Activated CD8-positive, alpha-beta memory T cell treated with anti-CD3 and anti-CD28 coated beads for 24 hours (primary cell): ENCODE measurements at places on chromosomes 6 and 20.

DNA sequence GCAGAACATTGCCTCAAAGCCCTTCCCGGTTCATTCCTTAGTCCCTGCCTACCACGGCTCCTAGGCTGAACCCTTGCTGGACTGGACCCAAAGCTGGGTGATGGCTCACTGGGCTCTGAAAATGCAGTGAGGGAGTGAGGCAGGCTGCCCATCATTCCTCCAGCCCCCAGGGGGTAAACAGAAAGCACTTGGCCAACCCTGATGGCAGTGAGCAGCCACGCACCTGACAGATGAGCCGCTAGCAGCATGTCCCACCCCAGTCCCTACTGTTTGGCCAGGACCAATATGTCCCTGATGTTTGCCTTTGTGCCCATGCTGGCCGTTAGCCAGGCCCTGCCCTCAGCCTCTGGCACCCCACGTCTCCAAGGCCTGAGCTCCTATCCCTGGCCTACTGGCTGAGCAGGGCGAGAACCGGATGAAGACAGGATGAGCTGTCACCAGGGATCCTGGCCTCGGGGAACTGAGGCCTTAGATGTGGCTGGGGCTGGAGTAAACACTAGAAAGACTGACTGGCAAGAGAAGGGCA lies 19.4 kb upstream of the BAK1 start:
- no peak for DNase-seq

- DNase-seq, result peak; percentile 19
These were observed 230.4 kb upstream of the CST7 start for GRCh38 chr20:24718696-24719095.

DNA sequence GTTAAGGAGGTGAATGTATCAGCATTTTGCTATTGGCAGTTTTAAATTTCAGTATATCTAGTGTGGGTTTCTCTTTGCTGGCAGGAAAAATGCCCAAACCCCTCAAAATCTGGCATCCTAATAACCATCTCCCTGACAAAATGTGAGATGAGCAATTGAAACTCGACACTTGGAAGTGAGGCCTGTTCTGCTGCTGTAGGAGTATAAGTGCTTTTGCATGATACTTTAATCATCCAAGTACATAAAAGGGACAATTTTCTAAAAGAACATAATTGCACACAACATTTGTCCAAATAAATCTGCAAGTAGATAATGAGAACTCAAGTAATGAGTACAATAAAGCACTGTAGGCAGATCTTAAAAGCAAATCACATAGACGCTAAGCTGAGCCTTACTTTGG lies 36.5 kb downstream of the LAMP5 start:
- DNase-seq, result no peak

DNA sequence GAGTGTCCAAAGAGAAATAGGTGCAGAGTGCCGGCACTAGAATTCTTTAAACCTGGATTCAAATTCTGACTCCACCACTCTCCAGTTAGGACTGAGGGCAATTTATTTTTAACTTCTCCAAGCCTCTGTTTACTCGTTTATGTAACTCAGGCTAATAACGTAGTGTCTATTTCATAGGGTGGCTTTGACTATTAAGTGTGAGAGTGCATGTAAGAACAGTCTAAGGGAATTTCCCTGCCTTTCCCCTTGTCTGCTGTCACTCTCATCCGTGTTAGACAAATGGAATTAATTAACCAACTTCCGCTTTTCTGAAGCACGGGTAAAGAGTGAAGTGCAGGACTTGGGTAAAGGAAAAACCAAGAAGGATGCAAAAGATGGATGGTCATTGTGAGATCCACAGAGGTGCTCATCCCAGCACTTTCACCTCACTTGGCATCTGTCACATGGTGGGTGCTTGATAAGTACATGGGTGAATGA lies 4.1 kb upstream of the ZKSCAN8 start:
- peak; percentile 74 for DNase-seq

DNA sequence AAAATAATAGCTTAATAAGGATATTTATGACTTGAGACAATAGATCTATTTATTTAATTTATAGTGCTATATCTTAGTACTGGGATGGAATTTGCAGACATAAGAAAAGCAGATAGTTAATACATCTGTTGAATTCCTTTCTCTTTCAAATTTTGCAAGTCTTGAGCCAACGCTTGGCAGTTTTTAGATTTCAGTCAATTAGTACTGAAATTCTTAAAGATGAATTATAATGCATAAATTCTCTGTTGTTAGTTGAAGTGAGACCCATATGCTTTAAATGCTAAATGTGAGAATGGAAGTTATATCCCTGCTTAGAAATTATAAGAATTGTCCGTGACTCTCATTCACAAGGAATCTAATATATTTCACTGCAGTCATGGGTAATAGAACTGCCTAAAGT lies 225.1 kb upstream of the ADGRB3 start:
- no peak for DNase-seq
